Fibroblast of pulmonary artery (primary cell): ENCODE measurements at places on chromosomes 1 and 21.

- DNase-seq, result no peak
Measured at GRCh38 chr1:183339556-183340167, 78.5 kb downstream of the NMNAT2 start.

GRCh38 chr21:35333831-35334618 is 284.9 kb upstream of the RUNX1 start:
- DNase-seq, result no peak

GRCh38 chr1:10620776-10621175 is 146.0 kb downstream of the PEX14 start:
- no peak for DNase-seq

DNA sequence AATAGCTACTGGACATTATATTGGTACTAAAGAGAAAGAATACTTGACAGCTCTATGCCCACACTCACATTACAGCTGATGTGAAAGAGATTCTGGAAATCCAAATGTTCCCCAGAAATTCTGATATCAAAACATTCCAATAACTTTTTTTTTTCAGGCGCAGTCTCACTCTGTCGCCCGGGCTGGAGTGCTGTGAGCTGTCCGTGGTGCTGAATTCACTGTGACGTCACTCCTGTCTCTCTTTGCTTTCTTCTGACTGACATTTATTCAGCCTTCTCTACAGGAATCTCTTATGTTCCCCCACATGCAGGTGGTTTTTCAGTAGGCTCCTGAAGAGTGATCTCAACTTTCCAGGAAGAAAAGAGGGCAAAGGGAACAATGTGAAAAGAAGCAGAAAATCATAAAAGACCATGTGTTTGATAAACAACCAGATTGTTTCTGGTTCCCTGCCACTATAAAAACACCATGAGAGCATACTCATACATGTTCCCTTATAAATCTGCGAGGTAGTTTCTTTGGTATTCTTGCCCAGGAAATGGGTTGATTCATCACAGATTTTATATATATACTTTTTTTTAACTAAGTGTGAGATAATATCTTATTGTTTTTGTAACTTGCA is 6.2 kb downstream of the S100A7A start:
- DNase-seq, result peak; percentile 75

- DNase-seq, result no peak
Measured at GRCh38 chr1:187960125-187960638, 1131.4 kb downstream of the PLA2G4A start.

GRCh38 chr21:35256468-35256988 is 207.4 kb upstream of the RUNX1 start:
- peak; percentile 99 for DNase-seq
